Activated naive CD8-positive, alpha-beta T cell treated with anti-CD3 and anti-CD28 coated beads, Interleukin-2, amount 50 U/mL, for 24 hours (primary cell): ENCODE measurements at places on chromosomes 4 and X.

DNA sequence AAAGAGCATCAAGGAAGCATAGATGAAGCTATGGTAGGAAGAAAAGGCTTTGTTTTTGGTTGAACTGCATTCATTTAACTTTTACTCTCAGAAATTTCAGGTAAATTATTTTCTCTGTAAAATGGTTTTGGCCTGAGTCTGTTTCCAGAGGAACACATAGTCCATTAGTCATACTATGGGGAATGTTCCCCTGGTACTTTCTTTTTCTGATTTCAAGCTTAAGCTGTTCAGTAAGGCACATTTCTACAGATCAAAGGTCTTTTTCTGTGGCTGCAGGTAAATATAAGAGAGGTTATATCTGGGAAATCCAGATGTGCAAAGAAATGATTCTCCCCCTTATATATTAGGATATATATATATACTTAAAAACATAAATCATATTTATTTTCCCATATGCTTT is 1744.4 kb upstream of the ADGRL3 start:
- DNase-seq = no peak

GRCh38 chrX:77977095-77977494 is 7.7 kb upstream of the PGAM4 start:
- DNase-seq = no peak

DNA sequence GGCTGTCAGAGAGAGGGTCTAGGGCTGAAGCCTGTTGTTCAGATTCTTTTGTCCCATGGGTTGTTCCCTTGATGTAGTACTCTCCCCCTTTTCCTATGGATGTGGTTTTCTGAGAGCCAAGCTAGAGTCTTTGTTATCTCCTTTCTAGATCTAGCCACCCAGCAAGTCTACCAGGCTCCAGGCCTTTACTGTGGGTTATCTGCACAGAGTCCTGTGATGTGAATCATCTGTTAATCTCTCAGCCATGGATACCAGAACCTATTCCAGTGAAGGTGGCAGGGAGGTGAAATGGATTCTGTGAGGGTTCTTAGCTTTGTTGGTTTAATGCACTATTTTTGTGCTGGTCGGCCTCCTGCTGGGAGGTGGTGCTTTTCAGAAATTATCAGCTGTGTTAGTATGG is 109.5 kb downstream of the PRR32 start:
- DNase-seq = no peak

- no peak for DNase-seq
Measured at GRCh38 chr4:63814171-63814964, 594.9 kb downstream of the TECRL start.

GRCh38 chrX:110426155-110426504 is 67.5 kb downstream of the RTL9 start:
- DNase-seq = no peak

- no peak for DNase-seq
Measured at GRCh38 chr4:15658136-15658770, 3.1 kb upstream of the FBXL5 start.
